ENCODE measurements at places on chromosomes 13 and 19. TPM values are rescaled to one million over a fixed set of nuclear protein-coding genes. Genes with fewer than 3 reads are reported as not detected.

- no peak overlapping the region for H3K4me3 ChIP-seq
- no peak for DNase-seq
- H3K27me3 ChIP-seq, result no peaks in the 10 kb centered on the region
- no peaks in the 10 kb centered on the region for H3K4me1 ChIP-seq
Measured at GRCh38 chr13:24502533-24503378, 9.8 kb downstream of the PARP4 start.

GRCh38 chr13:41905600-41906254 is 55.2 kb downstream of the VWA8 start:
- H3K27ac ChIP-seq, result no peak overlapping the region
- peak; percentile 16 for DNase-seq
- no peaks in the 10 kb centered on the region for H3K4me1 ChIP-seq
- H3K36me3 ChIP-seq, result peaks cover 8% of the 10 kb centered on the region
- no peak overlapping the region for H3K4me3 ChIP-seq
- H3K27me3 ChIP-seq, result no peaks in the 10 kb centered on the region

- no peaks in the 10 kb centered on the region for H3K27me3 ChIP-seq
- no peaks in the 10 kb centered on the region for H3K4me1 ChIP-seq
- H3K27ac ChIP-seq, result no peak overlapping the region
- H3K4me3 ChIP-seq, result no peak overlapping the region
- H3K36me3 ChIP-seq, result no peaks in the 10 kb centered on the region
- DNase-seq, result no peak
Measured at GRCh38 chr13:61294467-61295191, 121.0 kb downstream of the PCDH20 start.

GRCh38 chr19:38049105-38049649 is 142.2 kb downstream of the SIPA1L3 start:
- H3K4me3 ChIP-seq, result no peak overlapping the region
- no peaks in the 10 kb centered on the region for H3K27me3 ChIP-seq
- no peak overlapping the region for H3K27ac ChIP-seq
- DNase-seq, result no peak
- peaks cover 11% of the 10 kb centered on the region for H3K36me3 ChIP-seq

DNA sequence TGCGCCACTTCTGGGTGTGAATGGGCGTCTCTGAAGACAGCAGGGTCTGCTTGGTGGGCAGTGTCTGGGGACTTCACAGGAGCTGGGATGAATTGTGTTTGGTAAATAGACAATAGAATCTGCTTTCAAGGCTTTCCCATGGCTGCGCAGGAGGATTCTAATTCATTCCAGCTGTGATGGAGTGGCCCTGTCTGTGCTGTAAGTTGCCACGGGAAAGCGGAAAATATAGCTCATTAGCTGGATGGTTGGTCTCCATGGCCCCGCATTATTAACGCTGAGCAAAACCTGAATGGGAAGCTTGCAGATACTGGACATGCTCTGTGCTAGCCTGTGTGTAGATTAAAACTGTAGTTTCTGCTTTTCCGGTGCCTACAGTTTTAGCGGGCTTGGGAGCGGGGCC is 15.6 kb upstream of the C1QTNF9 start:
- no peak overlapping the region for H3K27ac ChIP-seq
- DNase-seq, result no peak
- H3K4me1 ChIP-seq, result no peaks in the 10 kb centered on the region
- H3K27me3 ChIP-seq, result no peaks in the 10 kb centered on the region
- no peak overlapping the region for H3K4me3 ChIP-seq

GRCh38 chr19:13104360-13104847 is 1.7 kb upstream of the LYL1 start:
- DNase-seq, result no peak
- peaks cover 37% of the 10 kb centered on the region for H3K27me3 ChIP-seq
- H3K27ac ChIP-seq, result no peak overlapping the region

DNA sequence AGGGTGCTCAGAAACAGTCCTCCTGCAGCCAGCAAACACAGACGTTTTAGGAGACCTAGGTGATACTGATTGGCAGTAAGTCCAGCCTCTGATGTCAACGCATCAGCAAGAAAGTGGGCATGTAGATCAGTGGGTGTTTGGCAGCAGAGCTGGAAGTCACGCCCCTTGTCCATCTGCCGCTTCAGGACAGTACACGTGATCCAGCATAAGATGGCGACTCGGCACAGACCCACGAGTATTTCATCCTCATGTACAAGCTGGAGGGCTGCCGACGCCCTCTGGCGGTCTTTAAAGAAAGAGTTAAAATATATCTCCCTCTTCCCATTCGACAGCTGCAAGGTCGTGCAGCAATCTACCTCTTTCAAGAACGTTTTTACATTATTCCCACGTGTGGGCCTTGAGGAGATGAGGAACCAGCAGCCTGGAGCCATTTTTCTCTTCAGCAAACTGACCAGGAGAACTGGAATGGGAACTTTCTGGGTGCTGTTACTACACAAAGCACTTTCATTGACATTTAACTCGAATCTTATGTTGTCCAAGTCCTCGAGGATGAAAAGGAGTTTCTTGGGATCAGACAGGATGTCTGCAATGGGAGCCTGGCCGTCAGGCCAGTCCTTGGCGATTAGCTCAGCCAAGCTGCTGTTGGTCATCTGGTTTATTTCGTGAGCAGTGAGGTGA is 22.3 kb downstream of the NLRP11 start:
- H3K36me3 ChIP-seq, result no peaks in the 10 kb centered on the region
- no peak overlapping the region for H3K4me3 ChIP-seq
- H3K27me3 ChIP-seq, result no peaks in the 10 kb centered on the region
- peak; percentile 62 for DNase-seq
- no peak overlapping the region for H3K27ac ChIP-seq

DNA sequence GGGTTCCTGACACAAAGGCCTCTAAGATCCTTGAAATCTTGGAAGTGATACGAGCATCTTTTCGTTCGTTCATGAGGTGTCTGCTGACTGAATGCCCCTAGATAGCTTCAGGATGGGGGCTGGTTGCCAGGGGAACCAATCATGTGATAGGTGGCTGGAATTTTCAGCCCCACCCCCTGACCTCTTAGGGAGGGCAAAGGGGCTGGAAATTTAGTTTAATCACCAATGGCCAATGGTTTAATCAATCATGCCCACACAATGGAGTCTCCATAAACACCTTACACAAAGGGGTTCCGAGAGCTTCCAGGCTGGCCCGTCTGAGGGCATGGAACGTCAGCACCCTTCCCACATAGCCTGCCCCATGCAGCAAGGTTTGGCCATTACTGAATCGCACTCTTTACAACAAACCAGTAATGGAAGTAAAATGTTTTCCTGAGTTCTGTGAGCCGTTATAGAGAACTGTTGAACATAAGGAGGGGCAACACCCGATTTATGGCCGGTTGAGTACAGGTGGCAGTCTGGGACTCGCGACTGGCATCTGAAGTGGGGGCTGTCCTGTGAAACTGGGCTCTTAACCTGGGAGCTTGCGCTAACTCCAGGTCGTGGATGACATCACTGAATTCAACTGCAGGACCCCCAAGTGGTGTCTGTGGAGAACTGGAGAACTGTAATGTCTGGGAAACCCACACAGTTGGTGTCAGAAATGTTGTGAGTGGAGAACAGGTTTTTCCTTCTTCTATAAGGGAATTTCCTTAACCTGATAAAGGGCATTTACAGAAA is 25.6 kb downstream of the MLLT1 start:
- H3K27ac ChIP-seq, result no peak overlapping the region
- no peaks in the 10 kb centered on the region for H3K27me3 ChIP-seq
- no peak for DNase-seq
- peaks cover 30% of the 10 kb centered on the region for H3K36me3 ChIP-seq
- H3K4me3 ChIP-seq, result no peak overlapping the region

DNA sequence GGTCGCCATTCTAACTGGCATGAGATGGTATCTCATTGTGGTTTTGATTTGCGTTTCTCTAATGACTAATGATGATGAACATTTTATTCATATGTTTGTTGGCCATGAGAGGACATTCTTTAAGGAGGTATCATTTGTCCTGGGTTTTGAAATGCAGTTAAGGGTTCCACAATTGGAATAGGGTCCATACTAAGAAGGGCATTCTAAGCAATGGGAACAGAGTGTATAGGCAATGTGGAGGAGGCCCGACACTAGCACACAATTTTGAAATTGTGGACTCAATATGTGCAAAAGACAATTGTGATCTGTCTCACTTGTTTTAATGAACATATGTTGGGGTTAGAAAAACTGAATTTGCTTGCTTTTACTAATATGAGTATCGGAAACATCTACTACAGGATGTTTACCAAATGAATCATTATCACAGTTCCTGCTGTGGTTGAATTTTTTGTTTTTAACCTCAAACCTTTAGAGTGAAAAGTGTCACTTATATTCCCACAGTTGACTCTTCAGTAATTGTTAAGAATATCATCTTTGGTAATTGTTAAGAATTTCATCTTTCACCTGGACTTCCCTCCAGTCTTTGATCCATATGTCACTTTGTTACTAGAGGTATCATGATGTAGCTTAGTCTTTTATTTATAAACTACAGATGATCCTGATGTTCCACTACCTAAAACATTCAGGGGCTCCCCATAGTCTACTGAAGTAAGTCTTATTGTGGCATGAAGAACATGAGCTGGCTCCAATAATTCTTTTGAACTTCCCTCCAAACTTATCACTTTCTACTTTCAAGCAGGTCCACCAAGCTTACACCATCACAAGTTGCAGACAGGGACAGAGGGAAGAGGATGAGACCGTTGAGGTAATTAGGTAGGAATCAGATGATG is 109.7 kb upstream of the KLF12 start:
- no peaks in the 10 kb centered on the region for H3K27me3 ChIP-seq
- no peaks in the 10 kb centered on the region for H3K4me1 ChIP-seq
- H3K36me3 ChIP-seq, result no peaks in the 10 kb centered on the region
- no peak overlapping the region for H3K27ac ChIP-seq
- H3K4me3 ChIP-seq, result no peak overlapping the region

- no peak overlapping the region for H3K4me3 ChIP-seq
- H3K27me3 ChIP-seq, result no peaks in the 10 kb centered on the region
- peaks cover 56% of the 10 kb centered on the region for H3K4me1 ChIP-seq
- DNase-seq, result peak; percentile 82
Measured at GRCh38 chr13:27406178-27406939, 18.1 kb upstream of the GTF3A start.

- DNase-seq, result peak; percentile 35
- no peak overlapping the region for H3K27ac ChIP-seq
- no peaks in the 10 kb centered on the region for H3K27me3 ChIP-seq
- no peaks in the 10 kb centered on the region for H3K4me1 ChIP-seq
Measured at GRCh38 chr13:99269627-99270241, 11.6 kb upstream of the GPR18 start.

- no peak overlapping the region for H3K4me3 ChIP-seq
- no peaks in the 10 kb centered on the region for H3K4me1 ChIP-seq
- no peak overlapping the region for H3K27ac ChIP-seq
- H3K36me3 ChIP-seq, result peaks cover 90% of the 10 kb centered on the region
- H3K27me3 ChIP-seq, result no peaks in the 10 kb centered on the region
- no peak for DNase-seq
Measured at GRCh38 chr19:47497821-47498520, 14.0 kb upstream of the KPTN start.

- no peaks in the 10 kb centered on the region for H3K36me3 ChIP-seq
- H3K27me3 ChIP-seq, result peaks cover 2% of the 10 kb centered on the region
- H3K27ac ChIP-seq, result no peak overlapping the region
- DNase-seq, result no peak
- no peak overlapping the region for H3K4me3 ChIP-seq
- no peaks in the 10 kb centered on the region for H3K4me1 ChIP-seq
Measured at GRCh38 chr13:27522847-27523246, 72.5 kb upstream of the MTIF3 start.

DNA sequence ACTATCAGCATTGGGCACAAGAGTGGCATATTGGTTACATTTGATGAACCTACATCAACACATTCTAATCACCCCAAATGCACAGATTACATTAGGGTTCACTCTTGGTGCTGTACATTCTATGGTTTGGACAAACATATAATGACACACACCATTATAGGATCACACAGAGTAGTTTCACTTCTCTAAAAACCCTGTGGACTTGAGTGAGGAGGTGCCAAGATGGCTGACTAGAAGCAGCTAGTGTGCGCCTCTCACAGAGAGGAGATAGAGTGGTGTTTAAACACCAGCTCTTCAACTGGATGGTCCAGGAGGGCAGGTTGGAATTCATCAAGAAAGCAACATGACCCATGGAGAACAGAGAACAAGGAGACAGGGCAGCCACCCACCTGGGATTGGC is 265.6 kb downstream of the TDRD3 start:
- H3K4me1 ChIP-seq, result no peaks in the 10 kb centered on the region
- H3K36me3 ChIP-seq, result no peaks in the 10 kb centered on the region
- no peak overlapping the region for H3K4me3 ChIP-seq
- DNase-seq, result no peak
- no peak overlapping the region for H3K27ac ChIP-seq

GRCh38 chr19:13557756-13558398 is 51.6 kb upstream of the CACNA1A start:
- H3K4me1 ChIP-seq, result no peaks in the 10 kb centered on the region
- no peak for DNase-seq
- no peak overlapping the region for H3K4me3 ChIP-seq
- peaks cover 2% of the 10 kb centered on the region for H3K27me3 ChIP-seq

- H3K4me1 ChIP-seq, result no peaks in the 10 kb centered on the region
- no peak for DNase-seq
- H3K36me3 ChIP-seq, result no peaks in the 10 kb centered on the region
- H3K27me3 ChIP-seq, result peaks cover 56% of the 10 kb centered on the region
Measured at GRCh38 chr13:40172149-40172591, 494.3 kb downstream of the FOXO1 start.

GRCh38 chr13:57824121-57824520 is 192.6 kb downstream of the PCDH17 start:
- no peak overlapping the region for H3K27ac ChIP-seq
- no peaks in the 10 kb centered on the region for H3K27me3 ChIP-seq
- H3K36me3 ChIP-seq, result no peaks in the 10 kb centered on the region
- H3K4me1 ChIP-seq, result no peaks in the 10 kb centered on the region
- DNase-seq, result no peak
- no peak overlapping the region for H3K4me3 ChIP-seq

DNA sequence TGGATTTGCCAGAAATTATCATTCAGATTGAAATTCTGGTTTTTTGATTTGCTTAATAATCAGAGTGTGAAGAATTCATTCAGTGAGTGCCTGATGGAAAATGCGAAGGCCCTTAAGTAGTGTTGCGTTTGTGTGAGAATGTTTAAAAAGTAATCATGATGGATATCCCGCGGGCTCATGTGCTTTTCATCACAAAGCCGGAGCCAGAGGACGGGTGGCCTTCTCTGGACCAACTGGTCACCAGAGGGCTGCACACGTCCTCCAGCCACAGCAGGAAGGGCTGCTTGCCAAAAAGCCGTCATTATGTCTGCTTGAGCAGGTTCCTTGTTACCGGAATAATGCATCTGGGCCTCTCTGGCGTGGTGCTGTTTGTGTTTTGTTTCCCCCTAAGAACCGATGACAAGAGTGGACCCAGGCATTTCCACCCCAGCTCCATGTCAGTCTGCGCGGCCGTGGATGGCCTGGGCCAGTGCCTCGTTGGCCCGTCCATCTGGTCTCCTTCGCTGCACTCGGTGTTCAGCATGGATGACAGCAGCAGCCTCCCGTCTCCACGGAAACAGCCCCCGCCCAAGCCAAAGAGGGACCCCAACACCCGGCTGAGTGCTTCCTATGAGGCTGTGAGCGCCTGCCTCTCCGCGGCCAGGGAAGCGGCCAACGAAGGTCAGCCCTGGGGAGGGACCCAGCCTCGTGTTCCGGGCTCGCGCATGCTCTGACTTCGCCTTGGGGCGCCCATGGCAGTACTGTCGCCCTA is 497.7 kb downstream of the MYO16 start:
- no peak overlapping the region for H3K27ac ChIP-seq
- H3K27me3 ChIP-seq, result no peaks in the 10 kb centered on the region
- H3K36me3 ChIP-seq, result no peaks in the 10 kb centered on the region
- DNase-seq, result no peak
- H3K4me1 ChIP-seq, result no peaks in the 10 kb centered on the region

The CYP4F2 gene
- polyA plus RNA-seq, result 1.6 TPM

The CHERP gene
- polyA plus RNA-seq, result 45.7 TPM

The CACNG7 gene
- 1.4 TPM for polyA plus RNA-seq

The ENOX1 gene
- polyA plus RNA-seq, result 3.0 TPM
